ENCODE measurements at places on chromosomes 13 and 19.

- no peak for DNase-seq
Observed at GRCh38 chr13:43360892-43361610, 337.7 kb downstream of the DNAJC15 start.

- no peak for DNase-seq
Observed at GRCh38 chr19:49157445-49158224, at the start of gene TRPM4. TSS of gene TRPM4 (plus strand) at chr19:49157792. CDS start at chr19:49157867, 75 bp downstream.

GRCh38 chr19:47089767-47090350, 23.7 kb downstream of the ZC3H4 start:
- no peak for DNase-seq

DNA sequence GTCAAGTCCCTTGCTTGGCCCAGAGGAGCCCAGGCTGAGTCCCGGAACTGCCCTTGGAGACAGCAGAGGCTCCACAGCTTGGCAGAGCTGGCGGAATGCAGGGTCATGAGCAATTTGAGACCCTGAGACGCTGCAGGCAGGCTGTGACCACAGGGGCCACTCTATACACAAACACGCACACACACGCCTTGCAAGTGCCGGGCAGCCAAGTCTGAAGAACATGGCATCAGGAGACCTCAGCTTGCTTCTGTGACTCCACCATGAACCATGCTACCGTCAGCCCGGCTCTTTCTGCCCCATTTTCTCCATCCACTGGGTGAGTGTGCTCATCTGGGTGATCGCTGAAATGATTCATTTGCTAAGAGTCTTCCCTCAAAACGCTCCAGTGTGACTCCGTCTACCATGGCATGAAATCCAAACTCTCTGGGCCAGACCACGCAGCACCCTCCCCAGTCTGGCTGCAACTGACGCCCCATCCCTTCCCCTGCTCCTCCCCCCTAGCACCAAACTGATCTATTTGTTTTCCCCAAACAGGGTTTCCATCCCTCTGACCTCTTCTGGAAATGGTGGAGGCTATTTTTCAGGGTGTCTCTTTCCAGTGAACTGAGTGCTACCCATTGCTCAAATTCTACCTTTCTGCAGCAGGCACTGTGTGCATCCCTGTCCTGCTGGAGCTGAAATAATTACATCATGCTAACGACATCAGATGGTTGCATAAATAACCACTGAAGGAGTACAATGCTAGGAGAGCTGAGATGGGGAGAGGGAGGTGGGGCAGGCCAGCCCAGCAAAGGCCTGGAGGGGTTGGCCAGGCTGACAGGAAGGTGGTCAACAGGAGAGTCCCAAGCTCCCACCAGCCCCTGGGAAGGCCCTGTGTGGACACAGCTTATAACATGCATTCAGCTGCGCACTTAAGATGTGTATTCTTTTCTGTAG, 3.1 kb downstream of the CARS2 start:
- DNase-seq: no peak

DNA sequence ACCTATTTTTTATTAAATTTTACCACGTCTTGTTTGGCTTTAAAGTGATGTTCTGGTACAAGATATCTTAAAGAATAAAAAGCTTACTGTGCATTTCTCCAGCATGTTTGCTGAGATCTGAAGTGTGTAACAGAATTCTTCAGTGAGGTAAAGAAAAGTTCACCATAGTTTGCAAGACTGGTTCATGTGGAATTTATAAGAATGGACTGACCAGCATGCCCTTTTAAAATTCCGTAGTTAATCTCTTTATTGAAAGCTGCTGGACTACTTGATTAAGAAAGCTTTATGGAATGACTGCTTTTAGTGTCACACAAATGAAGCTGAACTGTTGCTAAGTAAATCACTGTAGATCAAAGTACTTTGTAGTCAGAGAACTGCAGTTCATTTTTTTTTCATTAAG, 119.2 kb downstream of the GPC6 start:
- DNase-seq: no peak

DNA sequence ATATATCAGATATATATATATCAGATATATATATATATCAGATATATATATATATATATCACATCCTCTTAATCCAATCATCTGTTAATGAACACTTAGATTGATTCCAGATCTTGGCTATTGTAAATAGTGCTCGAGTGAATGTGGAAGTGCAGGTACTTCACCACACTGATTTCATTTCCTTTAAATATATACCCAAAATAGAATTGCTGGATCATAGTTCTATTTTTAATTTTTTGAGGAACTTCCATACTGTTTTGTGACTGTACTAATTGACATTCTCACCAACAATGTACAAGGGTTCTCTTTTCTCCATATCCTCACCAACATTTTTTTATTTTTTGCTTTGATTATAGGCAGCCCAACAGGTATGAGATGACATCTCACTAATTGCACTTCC, 277.5 kb downstream of the NHLRC3 start:
- no peak for DNase-seq

DNA sequence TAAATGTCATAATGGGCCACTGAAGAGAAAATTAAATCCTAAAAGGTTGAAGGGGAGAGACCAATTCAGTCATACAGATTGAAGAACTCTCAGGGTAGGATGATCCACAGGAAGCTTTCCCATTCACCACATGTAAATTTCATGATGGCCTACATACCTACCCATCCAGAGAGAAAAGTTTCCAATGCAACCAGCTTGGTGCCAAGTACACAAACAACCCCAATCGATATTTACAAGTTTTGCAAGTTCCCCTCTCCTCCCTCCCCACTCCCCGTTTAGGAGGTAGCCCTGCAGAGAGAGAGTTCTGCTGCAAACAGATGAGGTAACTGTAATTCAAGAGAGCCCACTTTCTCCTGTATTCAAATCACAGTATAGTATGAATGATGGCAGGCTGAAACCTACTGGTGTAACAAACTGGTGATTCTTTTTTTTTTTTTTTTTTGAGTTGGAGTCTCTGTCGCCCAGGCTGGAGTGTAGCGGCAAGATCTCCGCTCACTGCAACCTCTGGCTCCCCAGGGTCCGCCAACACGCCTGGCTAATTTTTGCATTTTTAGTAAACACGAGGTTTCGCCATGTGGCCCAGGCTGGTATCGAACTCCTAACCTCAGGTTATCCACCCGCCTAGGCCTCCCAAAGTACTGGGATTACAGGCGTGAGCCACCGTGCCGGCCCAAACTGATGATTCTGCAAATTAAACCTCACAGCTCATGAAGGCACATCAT, 14.4 kb downstream of the FOXO1 start:
- DNase-seq: no peak

DNA sequence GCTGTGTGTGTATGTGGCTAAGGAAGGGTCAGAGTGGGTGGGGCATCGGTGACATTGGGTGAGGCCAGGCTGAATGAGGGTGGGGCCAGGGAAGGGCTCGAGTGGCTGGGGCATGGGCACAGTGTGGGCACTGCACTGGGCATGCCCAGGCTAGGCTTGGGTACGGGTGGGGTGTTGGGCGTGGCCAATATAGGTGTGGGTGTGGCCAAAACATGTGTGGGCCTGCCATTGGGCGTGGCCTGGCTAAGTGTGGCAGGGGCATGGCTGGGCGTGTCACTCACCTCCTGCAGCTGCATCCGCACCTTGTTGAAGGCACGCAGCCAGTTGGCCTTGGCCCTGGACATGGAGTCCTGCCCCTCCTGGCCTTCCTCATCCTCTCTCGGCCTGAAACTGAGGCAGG, 33.2 kb downstream of the UNC13A start:
- DNase-seq: no peak

- no peak for DNase-seq
Observed at GRCh38 chr19:47190167-47190727, 40.8 kb downstream of the BBC3 start.

- no peak for DNase-seq
Observed at GRCh38 chr19:5337126-5337525, 3.5 kb downstream of the PTPRS start.

GRCh38 chr13:60275208-60275607, 111.5 kb upstream of the DIAPH3 start:
- DNase-seq: no peak

Measured in GM10248 (cell line).